ENCODE measurements at places on chromosomes 12 and 14.

DNA sequence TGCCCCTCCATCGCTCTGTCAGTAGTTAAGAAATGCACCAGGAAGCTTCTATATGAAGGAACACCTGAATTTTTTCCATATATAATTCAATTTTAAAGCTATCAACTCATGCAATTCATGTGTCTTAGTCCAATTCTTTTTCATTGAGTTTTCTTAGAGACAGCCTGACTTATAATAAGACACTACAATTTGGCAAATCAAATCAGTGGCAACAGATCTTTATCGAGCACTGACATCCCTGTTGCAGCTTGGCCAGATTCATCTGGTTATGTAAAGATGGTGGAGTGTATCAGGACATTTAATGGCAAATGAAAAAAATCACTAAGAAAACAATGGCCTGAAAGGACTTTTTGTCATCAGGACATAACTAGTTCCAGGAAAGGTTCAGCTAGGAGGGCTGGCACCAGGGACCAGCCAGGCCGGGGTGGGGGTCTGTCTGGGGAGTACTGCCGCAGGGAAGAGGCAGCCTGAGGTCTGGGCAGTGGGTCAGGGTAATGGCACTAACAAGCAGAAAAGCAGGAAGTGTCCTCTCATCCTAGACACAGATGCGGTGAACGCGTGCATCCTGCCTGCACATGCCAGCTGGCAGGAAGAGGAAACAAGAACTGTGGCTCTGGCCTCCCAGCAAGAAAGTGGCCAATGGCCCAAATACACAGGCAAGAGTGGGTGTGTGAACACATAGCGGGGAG lies 100.5 kb upstream of the LMNTD1 start:
- no peak for DNase-seq

GRCh38 chr14:20675669-20676068 lies 8.7 kb upstream of the RNASE4 start:
- DNase-seq: no peak

GRCh38 chr14:68244262-68244980 lies 424.8 kb downstream of the RAD51B start:
- no peak for DNase-seq

- no peak for DNase-seq
Measured at GRCh38 chr14:105478398-105479251, 4.0 kb downstream of the CRIP2 start.

DNA sequence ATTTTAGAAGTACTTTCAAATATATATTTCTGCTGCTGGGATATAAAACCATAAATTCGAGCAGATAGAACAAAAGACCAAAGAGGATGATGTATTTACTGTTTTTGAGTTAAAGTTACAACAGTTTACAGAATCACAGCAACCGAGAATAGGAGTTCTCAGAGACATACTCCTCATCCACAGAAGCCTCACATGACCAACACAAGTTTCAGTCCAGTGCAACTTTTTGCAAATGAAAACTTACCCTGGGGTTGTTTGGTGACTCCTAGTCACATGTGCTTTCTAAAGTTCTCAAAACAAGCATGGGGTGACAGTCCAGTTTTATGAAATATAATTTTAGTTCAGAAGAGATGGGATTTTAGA lies 117.1 kb downstream of the PRKCH start:
- no peak for DNase-seq

DNA sequence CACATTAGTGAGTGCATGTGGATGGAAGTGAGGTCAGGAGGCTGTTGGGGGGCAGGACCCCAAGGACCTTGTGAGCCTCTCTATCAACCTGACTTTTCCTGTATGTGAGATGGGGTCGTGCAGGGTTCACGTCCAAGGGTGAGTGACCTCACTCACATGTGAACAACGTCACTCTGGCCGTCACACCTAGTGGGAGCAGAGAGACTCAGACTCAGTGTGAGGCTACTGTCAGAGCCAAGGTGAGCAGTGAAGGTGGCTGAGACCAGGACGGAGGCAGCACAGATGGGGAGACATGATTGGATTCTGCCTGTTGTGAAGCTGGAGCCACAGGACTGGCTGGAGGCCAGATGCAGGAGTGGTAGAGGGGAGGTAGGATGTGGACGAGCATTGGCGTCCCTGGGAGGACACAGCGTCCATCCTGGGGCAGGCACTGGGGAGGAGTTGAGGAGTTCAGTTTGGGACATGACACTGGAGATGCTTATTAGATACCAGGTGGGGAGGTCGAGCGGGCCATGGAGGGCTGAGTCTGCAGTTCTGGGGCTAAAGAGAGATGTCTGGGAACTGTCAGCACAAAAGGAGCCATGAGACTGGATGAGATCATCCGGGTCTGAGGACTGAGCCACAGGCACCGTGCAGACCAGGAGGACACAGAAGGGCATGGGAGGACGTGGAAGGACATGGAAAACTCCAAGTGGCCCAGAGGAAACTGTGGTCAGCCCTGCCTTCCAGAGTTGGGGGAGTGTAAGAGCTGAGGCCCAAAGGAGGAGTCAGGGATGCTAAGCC lies 92.8 kb downstream of the LGMN start:
- no peak for DNase-seq

GRCh38 chr14:52455291-52456088 lies 96.8 kb downstream of the TXNDC16 start:
- DNase-seq: no peak

DNA sequence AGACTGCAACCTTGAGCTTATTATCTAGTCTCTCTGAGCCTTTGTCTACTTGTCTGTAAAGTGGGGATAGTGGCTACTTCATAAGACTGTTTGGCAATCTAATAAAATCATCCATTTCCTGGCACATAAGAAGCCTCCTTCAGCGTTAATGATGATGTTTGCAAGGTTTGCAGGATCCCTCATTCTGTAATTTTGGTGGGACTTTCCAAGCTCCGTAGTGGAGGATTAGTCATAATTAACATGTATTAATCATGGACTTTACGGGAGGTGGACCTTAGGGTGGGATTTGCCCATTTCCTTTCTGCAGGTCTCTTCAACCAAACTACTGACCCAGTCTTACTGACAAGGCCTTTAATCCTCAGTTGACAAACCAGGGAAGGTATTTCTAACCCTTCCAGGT lies 66.2 kb downstream of the NTF3 start:
- no peak for DNase-seq

DNA sequence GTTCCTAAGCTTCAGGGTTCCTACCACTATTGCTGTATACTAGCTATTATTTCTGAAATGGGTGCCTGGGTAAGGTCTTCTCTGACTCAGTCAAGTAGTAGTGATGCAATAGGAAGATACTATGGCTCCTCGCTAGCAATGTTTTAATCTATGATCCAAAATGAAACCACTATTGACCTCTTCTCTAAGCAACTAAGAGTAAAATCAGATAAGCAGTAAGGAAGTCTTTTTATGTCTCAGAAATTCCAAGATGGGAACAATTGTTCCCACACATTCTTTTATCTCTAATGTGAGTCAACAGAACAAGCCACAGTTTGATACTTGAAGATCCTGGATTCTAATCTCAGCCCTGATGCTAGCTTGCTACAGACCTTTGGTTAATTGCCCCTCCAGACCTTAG lies 45.1 kb downstream of the AREL1 start:
- DNase-seq: no peak

DNA sequence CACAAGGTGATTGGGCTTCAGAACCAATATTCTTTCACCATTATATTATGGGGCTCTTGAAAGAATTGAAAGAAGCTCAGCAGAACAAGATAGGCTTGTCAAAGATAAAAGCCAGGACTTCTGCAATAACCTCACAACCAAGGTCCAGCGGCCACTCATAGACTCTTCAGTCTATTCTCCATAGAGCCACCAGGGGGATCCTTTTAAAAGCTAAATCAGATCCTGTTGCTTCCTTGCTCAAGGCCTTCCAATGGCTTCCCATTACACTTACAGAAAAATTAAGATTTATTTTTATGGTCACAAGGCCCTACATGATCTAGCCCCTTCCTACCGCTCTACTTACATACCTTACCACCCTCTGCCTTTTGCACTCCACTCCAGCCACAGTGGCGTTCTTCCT lies 169.6 kb downstream of the C12orf42 start:
- DNase-seq: no peak
